CD8-positive, alpha-beta memory T cell (primary cell): ENCODE measurements at places on chromosomes 2 and 18.

GRCh38 chr2:238970553-238971081, 122.7 kb downstream of the TWIST2 start:
- DNase-seq: peak; percentile 17

- DNase-seq: no peak
These were observed 114.2 kb upstream of the ID2 start for GRCh38 chr2:8567469-8568260.

- DNase-seq: no peak
These were observed 154.1 kb downstream of the SH3BP4 start for GRCh38 chr2:235105821-235106359.

- no peak for DNase-seq
These were observed 162.8 kb downstream of the OSR1 start for GRCh38 chr2:19195661-19196060.

GRCh38 chr2:127621981-127622431, 23.9 kb upstream of the GPR17 start:
- DNase-seq: no peak

DNA sequence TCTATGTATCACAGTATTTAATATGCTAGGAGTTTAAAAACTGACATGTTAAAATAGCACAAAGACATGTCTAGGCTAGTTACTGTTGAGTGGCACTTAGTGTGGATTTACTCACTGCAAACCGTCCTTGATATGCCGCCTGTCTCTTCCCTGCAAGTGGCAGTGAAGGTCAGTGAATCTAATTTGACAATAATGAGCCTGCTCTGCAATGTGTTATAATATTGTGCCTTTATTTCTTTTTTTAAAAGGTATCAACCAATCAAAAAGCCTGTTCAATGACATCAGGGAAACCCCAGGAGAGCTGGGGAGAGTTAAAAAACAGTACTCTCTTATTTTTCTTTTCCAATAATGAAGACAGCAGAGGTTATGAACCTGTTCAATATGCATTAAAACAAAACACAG, 384.1 kb downstream of the ERBB4 start:
- no peak for DNase-seq

DNA sequence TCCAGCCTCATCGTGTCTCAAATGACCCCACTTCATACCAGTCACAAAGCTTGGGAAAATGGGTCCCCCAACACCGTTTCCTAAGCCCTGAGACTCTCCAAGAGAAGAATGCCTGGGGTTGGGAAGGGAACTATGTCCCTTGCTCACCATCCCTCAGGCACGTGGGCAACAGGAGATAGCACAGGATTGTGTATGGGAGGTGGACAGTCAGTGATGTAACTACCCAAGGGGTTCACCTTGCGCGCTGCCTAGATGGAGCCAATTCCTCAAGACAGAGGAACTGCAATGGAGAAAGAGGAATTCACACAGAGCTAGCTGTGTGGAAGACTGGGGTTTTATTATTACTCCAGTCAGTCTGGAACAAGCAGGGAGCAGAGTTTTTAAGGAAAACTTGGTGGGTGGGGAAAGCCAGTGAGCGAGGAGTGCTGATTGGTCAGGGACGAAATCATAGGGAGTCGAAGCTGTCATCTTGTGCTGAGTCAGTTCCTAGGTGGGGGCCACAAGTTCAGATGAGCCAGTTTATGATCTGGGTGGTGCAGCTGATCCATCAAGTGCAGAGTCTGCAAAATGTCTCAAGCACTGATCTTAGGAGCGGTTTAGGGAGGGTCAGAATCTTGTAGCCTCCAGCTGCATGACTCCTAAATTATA, 13.8 kb upstream of the CXCR1 start:
- no peak for DNase-seq

- no peak for DNase-seq
These were observed 36.6 kb upstream of the TAF1B start for GRCh38 chr2:9806656-9807055.

DNA sequence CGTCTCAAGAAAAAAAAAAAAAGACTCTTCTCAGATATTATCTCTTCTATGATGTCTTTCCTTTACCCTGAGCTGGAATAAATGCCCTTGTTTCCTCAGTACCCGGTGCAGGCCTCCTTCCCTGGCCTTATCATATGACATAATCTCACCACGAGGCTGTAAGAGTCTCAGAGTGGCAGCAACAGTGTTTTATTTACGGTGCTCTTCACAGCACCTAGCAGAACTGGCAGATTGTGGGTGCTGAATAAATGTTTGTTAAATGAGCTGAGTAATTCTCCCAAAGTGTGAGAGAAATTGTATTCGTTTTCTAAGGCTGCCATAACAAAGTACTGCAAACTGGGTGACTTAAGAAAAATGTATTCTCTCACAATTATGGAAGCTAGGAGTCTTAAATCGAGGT, 82.8 kb upstream of the CD28 start:
- no peak for DNase-seq

GRCh38 chr2:9543557-9543956, 12.1 kb downstream of the ADAM17 start:
- DNase-seq: no peak

DNA sequence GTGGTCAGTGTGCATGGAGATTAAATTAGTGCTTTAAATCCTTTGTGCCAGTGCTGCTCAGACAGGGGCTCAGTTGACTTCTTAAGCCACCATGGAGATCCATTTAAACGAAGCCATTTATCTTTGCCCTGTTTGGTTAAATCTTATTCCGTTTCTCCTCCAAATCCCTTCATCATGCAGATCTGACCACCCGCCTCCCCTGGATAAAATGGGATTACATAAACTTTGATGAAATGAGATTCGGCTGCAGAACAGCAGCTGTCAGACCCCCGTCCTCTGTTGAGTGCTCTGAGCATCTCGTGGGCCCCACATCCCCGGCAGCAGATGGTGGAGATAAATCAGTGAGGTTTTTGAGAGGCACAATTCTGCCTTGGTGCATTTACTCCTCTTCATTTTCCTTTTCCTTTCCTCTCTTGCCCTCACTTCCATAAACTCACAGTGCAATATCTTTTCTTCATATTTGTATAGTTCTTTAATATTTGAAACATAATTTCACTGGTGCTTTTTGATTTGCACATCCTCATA, 84.4 kb upstream of the TWIST2 start:
- no peak for DNase-seq

GRCh38 chr2:39481611-39482010, 44.5 kb upstream of the MAP4K3 start:
- no peak for DNase-seq

DNA sequence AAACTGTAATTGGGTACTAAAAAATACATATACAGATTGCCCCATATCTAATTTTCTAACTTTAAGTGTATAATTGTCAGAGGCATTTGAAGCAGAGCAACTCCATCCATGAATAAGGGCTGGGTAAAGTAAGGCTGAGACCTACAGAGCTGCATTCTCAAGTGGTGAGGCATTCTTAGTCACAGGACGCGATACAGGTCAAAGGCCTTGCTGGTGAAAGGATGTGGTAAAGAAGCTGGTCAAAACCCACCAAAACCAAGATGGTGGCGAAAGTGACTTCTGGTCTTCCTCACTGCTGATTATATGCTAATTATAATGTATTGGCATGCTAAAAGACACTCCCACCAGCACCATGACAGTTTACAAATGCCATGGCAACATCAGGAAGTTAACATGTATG, 50.0 kb downstream of the SLC8A1 start:
- no peak for DNase-seq

DNA sequence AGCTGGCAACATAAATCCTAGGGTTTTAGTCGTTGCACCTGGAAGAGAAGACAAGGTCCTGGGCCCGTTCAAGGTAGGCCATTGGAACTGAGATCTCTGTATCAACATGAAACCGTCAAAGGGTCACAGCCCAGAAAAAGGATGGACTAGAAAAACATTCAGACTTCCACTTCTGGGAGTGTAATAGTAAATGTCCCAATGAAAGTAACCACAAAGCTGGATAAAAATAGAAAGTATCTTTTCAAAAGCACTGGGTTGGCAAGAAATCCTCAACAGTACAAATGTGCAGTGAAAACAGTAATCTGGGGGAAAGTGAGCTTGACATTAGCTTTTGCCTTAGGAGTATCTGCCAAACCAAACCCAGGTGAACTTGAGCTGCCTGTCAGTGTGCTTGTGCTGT, 12.9 kb downstream of the CGREF1 start:
- DNase-seq: no peak

DNA sequence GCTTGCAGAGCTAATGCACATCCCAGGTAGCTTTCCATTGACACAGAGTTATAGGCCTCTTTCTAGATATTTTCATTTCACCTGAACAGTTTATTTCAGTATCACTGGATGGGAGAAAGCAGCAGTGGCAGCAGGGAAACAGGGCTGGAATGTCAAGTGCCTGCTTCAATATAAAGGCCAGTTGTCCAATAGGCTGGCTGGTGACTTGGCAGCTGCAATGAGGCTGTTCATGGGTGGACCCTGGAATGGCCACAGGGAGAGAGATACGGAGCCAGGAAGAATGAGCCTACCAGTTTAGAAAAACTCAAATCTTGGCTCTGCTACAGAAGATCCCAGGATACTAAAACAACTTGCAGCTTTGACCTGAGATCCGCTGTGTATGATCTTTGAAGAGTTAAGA, 185.0 kb downstream of the BCL11A start:
- DNase-seq: no peak

GRCh38 chr2:173589604-173590275, 235.1 kb downstream of the CDCA7 start:
- DNase-seq: no peak

DNA sequence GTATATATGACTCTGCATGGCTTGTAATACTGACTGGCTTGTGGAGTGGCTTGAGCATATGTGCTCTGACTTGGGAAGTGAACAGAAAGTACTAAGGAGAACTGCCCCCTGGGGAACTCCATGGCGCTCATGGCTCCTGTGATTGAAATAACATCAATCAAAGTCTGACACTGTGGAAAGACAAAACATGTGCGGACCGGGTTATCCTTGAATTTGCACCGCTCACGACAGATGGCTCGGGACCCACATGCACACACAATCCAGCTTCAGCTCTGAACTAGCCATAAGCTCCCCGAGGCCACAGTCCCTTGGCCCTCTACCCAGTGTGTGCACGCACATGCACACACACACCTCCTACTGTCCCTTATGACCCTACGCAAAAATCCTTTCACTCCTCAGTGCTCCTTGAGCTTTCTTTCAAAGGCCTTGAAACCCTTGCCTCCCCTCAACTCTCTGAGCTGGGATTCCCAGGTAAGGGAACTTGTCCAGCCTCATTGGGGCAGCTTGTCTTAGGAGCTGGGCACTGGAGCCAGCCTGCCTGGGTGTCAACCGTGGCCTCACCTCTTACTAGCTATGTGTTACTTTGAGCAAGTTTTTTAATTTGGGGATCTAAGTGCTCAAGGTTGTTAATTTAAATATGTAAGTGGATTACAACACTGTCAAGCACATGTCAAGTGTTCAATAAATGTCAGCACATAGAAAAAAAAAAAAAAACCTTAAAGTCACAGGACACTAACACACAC, 43.6 kb downstream of the MRPS5 start:
- DNase-seq: no peak

GRCh38 chr2:34161549-34161948, 562.5 kb upstream of the FAM98A start:
- no peak for DNase-seq

DNA sequence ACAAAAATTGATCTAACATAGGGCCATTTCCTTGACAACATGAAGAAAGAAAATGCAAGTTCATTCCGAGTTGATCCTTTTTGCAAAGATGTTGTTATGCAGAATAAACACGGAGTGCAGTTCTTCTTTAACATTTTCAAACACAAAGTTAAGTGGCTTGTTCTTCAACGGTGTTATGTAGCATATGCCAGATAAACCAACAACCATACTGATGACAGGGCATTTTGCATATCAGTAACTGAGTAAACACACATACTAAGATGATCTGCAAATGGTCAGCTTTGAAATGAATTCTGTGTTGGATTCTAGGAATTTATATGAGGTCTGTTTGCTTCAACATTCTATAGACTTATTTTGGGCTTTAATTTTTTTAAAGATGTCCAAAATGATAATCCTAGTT, 266.4 kb downstream of the GPD2 start:
- no peak for DNase-seq

- DNase-seq: no peak
These were observed 36.7 kb upstream of the ITGA4 start for GRCh38 chr2:181420259-181421130.

DNA sequence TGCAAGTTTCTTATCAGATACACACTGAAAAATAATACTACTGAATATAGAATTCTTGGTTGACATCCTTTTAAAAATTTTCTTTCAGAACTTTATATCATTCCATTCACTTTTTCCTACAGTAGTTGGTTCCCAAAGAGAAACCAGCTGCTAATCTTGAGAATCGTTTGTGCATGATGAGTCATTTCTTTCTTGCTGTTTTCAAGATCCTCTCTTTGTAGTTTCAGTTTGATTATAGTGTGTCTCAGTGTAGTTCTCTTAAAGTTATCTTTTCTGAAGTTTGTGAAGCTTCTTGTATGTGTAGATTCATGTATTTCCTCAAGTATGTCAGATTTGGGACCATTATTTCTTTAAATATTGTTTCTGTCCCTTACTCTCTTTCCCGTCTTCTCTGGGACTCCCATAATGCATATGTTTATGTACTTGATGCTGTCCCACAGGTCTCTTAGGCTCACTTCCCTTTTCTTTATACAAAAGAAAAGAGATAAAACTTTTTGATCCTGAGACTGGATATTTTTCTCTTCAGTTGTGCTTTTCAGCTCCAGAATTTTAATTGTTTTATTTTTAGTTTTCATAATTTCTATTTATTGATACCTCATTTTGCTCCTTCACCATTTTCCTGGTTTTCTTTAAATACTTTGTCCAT, 801.0 kb downstream of the TDRD15 start:
- no peak for DNase-seq

DNA sequence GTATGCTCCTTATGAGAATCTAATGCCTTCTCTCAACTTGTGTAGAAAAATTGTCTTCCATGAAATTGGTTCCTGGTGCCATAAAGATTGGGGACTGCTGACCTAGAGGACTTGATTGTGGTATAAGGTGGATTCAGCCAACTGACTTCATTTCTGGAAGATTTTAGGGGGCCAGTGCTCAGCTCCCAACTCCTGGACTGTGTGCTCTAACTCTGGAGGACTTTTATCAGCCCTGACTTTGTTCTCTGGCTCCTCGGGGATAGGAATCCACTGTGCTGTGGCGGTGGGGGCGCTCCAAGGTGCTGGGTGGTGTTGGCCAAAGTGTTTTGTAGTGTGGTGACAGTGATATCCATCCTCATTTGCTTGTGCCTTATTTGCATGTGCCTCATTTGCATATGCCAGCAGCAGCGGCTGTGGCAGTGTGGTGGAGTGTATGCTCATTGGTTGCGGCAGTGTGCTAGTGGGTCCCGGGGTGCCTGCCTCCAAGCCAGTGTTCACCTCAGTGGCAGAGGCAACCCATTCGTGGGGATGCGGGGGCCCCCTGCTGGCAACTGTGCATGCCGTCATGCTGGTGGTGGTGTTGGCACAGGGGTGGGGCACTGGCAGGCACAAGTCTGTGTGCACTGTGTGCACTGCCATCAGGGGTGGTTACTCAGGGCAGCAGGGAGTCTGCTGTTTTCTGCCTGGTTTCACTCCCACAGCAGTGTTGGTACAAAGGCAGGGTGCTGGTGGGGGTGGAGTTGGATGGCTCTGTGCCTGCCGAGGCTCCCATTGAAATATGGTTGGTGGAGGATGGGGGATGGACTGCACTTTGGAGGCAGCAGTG, 19.6 kb downstream of the EHBP1 start:
- DNase-seq: peak; percentile 5

GRCh38 chr2:215428060-215428910, 7.6 kb downstream of the FN1 start:
- no peak for DNase-seq
